ENCODE measurements at places on chromosomes 4 and X.
A peak's percentile ranks its signal among the peaks of the same experiment; 100 is the strongest.

GRCh38 chrX:14355556-14355955 lies 173.8 kb upstream of the GLRA2 start:
- no peak for DNase-seq

- DNase-seq, result no peak
These were observed 23.3 kb downstream of the MTHFD2L start for GRCh38 chr4:74181219-74181618.

GRCh38 chr4:80305466-80305865 lies 30.1 kb upstream of the CFAP299 start:
- DNase-seq, result no peak

GRCh38 chr4:165177725-165178666 lies 29.4 kb upstream of the KLHL2 start:
- no peak for DNase-seq

GRCh38 chr4:19657856-19658255 lies 593.8 kb upstream of the SLIT2 start:
- no peak for DNase-seq

GRCh38 chrX:56762220-56762619 lies 33.2 kb downstream of the NBDY start:
- DNase-seq, result no peak

- DNase-seq, result no peak
These were observed 63.2 kb downstream of the QDPR start for GRCh38 chr4:17448689-17449088.

GRCh38 chrX:25527596-25527995 lies 511.8 kb upstream of the ARX start:
- DNase-seq, result no peak

DNA sequence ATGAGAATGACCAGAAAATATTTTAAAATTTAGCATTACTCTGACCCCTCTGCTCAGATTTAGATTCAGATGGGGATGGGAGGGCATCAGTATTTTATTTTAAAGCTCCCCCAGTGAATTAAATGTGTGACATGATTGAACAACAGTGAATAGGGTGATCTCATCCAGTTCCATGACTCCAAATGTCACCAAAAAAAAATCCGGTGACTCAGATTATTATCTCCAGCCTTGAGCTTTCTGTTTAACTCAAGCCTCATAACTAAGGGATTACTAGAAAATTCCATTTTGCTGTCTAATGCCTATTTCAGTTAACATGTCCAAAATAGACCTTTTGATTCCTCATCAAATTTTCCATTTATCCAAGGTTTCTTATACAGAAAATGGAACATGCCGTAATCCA lies 121.8 kb upstream of the TMEM47 start:
- DNase-seq, result no peak

- DNase-seq, result no peak
These were observed 83.7 kb downstream of the FREM3 start for GRCh38 chr4:143616771-143617170.

- peak; percentile 88 for DNase-seq
These were observed 14.0 kb downstream of the SORCS2 start for GRCh38 chr4:7206385-7206784.

- DNase-seq, result no peak
These were observed 340.8 kb upstream of the NDST4 start for GRCh38 chr4:115454228-115454627.

DNA sequence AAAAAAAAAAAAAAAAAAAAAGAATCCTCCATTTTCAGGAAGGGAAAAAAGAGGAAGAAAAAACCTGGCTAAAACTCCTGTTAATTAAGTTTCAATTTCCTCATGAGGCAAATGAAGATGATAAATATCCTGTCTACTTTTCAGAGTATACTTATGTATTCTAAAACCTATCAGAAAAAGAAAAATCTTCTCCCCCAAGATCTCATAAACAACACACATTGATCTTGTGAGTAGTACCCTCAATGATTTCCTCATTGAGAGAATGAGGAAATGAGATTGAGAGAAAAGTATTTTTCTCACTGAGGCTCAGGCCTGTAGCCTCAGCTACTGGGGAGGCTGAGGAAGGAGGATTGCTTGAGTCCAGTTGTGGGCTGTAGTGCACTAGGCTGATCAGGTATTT lies 146.7 kb downstream of the TET2 start:
- DNase-seq, result no peak

GRCh38 chrX:25941559-25942250 lies 196.4 kb upstream of the MAGEB18 start:
- no peak for DNase-seq

GRCh38 chrX:40299641-40300046 lies 201.9 kb upstream of the BCOR start:
- DNase-seq, result no peak

- no peak for DNase-seq
These were observed 26.3 kb downstream of the FGFBP1 start for GRCh38 chr4:15912236-15912635.

GRCh38 chr4:165758086-165758485 lies 115.0 kb upstream of the TLL1 start:
- no peak for DNase-seq

- DNase-seq, result no peak
These were observed 23.3 kb downstream of the SPIN4 start for GRCh38 chrX:63327788-63328187.

DNA sequence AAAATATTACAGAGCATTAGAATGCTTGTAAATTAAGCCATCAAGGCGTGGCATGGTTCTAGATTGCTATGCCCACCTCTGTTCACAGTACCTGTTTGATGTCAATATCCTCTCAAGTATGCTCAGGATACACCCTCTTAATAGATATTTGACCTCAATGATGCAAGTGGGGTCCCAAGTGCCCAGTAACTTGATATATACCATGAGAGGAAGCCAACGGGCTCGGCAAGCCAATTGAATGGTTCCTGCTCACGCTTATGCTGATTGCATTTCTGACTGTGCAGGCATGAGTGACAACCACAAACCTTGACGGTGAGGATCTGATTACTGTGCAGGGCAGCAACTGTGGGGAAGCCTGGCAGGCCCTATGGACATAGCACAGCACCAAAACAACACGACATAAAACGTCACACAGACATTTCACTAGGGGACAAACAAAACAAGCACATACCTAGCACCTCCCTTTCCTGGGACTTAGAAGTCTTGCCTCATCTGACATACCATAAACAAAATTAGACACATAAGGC lies 179.1 kb upstream of the ETNPPL start:
- DNase-seq, result no peak

DNA sequence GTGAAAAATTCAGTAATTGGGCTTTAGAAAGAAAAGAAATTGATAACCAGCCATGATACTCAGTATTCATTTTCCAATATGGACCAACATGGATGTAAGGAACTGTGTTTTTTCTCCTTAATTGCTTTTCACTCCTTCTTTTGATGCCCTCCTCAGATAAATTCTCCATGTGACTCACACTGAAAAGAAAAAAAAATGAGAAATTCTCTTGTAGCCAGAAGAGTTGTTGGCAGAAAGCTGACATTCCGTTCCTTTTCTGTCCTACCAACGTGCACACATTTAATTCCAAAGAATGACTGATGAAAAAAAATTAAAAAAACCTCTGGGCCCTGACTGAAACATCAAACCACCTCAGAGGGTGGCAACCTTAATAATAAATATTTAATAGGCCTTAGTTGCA lies 153.1 kb downstream of the AMELX start:
- no peak for DNase-seq

GRCh38 chr4:60805500-60806313 lies 394.4 kb upstream of the ADGRL3 start:
- DNase-seq, result peak; percentile 19

- DNase-seq, result no peak
These were observed 629.7 kb downstream of the STIM2 start for GRCh38 chr4:27490315-27490714.

- no peak for DNase-seq
These were observed 50.6 kb downstream of the SCFD2 start for GRCh38 chr4:53315300-53315699.

DNA sequence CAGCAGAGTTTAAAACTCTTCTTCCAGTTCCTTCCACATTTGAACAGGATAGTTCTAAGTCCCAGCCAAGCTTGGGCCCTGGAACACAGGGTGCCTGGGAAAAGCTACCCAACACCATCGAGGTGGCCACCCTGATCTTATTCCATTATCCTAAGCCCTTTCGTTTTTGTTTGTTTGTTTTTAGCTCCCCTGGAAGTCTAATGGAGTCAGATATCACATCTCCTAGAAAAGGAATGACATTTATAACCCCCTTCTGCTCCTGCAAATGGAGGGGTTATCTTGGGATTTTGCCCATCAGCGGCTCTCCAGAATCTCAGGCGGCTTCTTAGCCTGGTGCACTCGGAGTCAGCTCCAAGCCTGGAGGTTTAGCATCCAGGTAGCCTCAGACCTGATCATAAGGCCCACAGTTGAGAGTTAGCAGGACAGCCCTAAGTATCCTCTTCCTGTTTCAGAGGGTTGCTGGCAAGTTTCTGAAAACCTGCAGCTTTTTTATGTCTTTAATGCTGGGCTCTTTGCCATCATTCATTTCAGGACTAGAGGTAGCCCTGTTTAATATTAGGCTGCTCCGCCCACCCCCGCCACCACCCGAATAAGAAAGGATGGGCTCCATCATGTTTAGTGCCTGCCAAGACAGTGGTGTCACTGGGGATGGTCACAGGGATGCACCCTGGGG lies 230.0 kb upstream of the LNX1 start:
- no peak for DNase-seq

- no peak for DNase-seq
These were observed 40.0 kb upstream of the TEX13A start for GRCh38 chrX:105260291-105261043.

- no peak for DNase-seq
These were observed 787 bp upstream of the TET2 start for GRCh38 chr4:105145903-105146275.

- DNase-seq, result peak; percentile 73
These were observed 41.1 kb upstream of the WDR1 start for GRCh38 chr4:10157478-10158332.

GRCh38 chrX:97849951-97850350 lies 966.2 kb downstream of the RPA4 start:
- DNase-seq, result no peak

DNA sequence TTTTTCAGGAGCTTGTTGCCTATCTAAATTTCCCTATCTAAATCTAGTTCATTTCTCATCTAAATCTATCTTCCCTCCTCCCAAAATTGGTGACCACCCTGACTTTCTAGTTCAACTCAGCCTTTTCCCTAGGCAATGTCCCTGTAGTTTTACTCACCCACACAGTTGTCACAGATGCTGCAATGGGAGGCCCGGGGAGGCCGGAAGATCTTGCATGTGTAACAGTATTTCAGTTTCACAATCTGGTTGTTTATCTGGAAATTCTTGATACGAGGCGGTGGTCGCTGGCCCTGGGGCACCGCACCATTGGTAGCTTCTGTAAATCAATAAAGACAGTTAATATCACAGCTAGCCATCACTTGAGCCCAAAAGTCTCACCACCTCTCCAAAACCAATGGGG lies 20.2 kb downstream of the ZDHHC9 start:
- no peak for DNase-seq

DNA sequence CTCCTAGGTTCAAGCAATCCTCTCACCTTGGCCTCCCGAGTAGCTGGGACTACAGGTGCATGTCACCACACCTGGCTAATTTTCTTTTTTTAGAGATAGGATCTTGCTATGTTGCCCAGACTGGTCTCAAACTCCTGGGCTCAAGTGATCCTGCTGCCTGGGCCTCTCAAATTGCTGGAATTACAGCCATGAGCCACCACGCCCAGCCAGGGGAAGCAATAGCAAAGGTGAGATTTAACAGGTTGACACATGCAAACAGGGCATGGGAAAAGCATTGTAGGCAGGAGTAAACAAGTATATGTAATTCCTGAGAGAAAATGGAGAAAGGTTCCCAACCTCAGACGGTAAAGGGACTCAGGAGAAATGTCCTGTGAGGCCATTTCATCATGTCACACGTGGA lies 33.6 kb upstream of the TBL1X start:
- no peak for DNase-seq

- DNase-seq, result no peak
These were observed 35.8 kb upstream of the NOCT start for GRCh38 chr4:138979742-138980141.

DNA sequence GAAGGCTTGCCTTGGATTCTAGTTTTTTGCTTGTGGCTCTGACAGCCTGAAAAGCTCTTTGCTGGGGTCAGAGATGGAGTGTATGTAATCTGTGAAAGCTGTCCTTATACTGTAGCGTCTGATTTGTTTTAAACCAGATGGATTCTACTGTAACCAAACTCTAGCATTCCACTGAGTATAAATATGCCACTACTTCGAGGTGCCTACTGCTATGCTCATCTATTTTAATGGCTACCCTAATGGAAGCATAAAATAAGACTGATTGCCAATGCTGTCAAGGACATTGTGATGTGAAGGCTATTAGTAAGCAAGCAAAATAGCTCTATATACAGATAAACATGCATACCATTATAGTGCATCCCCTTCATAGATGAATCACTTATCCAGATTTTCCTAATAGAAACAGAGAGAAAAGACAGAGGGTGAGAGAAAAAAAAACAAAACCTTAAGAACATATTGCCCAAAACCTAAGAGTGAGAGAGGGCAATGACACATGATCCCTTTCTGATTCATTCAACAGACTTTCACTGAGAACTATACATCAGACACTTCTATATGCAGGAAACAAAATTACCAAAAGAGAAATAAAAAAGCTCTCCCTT lies 1025.8 kb upstream of the LCORL start:
- DNase-seq, result no peak

DNA sequence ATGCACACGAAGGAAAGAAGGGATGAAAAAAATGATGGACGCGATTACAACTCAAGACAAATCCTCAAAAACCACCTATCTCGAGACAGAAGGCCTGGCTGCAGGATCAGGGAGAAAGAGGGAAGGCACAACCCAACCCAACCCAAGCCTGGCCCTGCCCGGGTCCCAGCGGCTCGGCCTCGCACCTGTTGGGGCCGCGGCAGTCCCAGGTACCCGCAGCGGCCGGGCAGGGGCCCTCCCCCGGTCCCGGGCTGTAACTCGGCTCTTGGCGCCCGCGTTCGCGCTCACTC lies 464 bp downstream of the RASGEF1B start:
- no peak for DNase-seq

- DNase-seq, result no peak
These were observed 1424.9 kb upstream of the PCDH7 start for GRCh38 chr4:29295280-29295679.

GRCh38 chr4:26765515-26765914 lies 95.1 kb upstream of the STIM2 start:
- no peak for DNase-seq

DNA sequence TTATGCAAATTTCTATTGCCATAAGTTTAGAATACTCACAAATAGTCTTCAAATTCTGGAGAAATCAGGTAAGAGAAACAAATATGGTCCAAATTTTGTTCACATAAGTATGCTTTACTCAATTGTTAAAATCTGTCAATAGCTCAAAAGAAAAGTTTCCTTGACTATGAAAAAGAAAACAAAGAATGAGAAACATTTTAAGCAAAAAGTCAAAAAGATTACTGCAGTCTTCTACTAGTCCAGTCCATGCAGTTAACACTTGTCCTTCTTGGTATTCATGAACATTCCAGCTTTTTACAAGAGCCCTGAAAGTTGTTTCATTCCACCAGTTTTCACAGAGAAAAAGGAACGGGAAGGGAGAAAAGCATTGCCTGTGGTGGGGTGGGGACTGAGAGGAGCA lies 54.7 kb upstream of the ZXDA start:
- no peak for DNase-seq

- no peak for DNase-seq
These were observed 75.8 kb downstream of the JAKMIP1 start for GRCh38 chr4:6124386-6125102.

GRCh38 chr4:93814722-93815121 lies 13.8 kb upstream of the ATOH1 start:
- no peak for DNase-seq

- no peak for DNase-seq
These were observed 30.8 kb downstream of the NOP14 start for GRCh38 chr4:2932321-2932950.

- no peak for DNase-seq
These were observed 332.1 kb upstream of the IGFBP7 start for GRCh38 chr4:57442241-57442640.

All from WERI-Rb-1 (cell line).